ENCODE measurements at places on chromosomes 2 and 18.

DNA sequence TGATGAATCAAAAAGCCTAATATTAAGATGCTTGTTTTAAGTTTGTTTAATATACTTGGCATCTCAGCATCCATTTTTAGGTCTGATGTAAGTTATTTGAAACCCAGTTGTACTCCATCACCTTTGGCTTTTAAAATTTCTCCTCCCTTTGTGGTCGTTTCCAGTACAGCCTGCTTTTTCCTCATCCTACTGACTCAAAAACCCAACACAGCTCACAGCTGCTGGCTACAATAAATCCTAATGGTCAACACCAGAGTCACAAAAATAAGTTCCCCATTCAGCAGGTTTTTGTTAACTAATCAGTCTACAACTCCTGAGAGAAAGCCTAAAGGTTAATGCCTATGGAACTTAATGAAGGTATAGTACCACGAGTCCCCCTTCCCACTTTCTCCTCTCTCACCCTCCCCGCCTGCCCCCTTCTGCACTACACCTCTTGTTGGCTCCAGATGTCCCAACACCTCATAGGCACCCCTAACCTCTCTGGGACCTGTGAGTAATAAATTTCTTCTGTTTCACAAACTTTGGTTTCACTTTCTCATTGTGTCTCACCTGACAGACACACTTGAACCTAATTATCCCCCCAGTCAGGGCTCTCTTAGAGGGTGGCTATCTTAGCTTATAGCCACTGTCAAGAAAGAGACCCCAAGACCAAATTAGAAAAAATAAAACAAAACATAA is 148.6 kb downstream of the GALNT1 start:
- DNase-seq, result no peak

DNA sequence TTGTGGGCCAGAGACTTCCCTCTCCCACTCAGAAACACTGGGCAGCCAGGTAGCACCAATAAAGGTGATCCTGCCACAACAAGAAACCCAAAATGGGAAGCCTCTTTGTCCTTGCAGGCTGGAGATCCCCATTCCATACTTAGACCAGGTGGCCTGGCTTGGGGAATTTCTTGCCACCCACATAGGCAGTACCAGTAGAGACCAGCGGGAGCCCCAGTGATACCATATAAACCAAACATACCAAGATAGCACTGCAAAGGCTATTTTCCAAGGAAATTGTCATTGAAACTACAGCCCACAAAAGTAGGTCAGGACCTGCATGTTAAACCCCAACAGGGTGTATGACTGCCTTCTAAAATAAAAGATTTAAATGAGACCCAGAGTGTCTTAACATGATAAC is 171.6 kb downstream of the DIS3L2 start:
- no peak for DNase-seq

DNA sequence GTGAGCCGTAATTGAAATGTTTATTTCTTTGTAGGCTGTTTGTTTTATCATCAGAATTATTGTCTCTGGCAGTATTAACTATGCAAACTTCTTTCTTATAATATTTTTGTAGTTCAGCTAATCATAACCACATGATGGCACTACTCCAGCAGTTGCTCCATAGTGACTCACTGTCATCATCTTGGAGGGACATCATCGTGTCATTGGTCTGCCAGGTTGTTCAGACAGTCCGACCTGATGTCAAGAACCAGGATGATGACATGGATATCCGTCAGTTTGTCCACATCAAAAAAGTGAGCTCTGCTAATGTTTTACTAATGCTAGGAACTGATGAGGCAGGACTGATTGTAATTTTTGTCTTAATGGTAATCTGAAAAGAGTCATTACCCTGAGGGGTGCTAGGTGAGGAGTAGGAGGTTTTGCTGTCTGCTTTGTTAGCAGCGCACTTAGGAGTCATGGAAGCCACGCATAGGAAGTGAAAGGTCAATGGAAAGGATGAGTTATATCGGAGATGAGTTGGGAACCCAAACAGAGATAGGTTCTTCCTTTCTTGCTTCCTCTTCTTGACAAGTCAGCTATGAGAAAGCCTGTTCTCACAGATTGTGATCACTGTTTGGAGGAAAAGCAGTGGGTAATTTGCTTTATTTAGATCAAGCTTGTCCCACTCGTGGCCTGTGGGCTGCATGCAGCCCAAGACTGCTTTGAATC is 49.2 kb downstream of the PIKFYVE start:
- no peak for DNase-seq

DNA sequence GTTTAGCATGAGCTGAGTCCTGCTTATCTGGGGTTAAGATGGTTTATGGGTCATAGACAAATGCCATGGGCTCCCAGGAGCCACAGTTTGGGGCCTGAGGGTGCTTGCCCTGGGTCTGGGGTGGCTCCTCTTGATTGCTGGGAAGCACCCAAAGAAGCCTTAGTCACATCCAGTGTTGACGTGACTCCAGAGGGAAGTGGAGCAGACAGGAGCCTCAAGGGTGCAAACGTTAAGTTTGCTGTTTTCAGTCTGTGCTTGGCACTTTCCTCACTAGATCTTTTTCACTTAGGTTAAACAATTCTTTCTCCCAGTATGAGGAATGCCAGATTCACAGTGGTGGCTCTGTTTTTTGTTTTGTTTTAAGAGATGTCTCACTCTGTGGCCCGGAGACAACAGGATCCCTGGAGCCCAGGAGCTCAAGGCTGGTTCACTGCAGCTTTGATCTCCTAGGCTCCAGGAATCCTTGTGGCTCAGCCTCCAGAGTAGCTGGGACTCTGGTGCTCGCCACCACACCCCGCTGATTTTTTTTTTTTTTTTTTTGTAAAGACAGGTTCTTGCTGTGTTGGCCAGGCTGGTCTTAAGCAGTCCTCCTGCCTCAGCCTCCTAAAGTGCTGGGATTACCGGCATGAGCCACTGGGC is 251.3 kb downstream of the FAM210A start:
- DNase-seq, result no peak

- no peak for DNase-seq
These were observed 73.3 kb upstream of the L3MBTL4 start for GRCh38 chr18:6487968-6488367.

DNA sequence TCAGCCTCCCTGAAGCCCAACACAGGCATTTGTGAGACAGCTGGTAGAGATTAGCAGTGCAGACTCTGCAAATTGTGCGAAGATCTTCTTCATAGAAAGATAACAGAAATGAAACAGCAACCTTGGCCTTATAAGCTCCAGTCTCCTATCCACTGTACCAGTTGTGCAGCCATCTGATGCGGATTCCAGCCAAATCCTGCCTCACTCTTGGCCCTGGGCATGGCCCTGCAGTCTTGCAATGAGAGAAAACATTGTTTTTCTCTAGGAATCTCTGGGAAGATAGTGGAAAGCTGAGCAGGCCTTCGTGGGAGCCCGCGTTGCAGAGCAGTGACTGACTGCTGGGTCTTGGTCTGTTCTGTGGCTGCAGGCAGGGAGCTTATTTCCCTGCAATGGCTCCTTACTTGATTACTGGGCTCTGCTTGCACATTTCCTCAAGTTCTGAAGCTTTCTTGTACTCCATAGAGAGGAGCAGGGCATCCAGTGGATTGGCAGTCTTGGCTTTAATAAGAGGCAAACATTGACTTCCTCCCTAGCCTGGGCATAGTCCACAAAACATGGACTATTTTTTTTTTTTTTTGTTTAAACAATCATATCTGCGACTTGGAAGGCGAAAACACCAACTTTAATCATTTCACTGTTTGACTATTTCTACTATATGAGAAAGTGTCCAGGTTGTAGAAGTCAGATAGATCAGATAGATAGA is 193.0 kb downstream of the ACTR3 start:
- DNase-seq, result no peak

- DNase-seq, result peak; percentile 69
These were observed 30.1 kb downstream of the MBP start for GRCh38 chr18:77102259-77103040.

GRCh38 chr2:197286805-197287595 is 23.6 kb downstream of the ANKRD44 start:
- peak; percentile 55 for DNase-seq

- DNase-seq, result no peak
These were observed 103.2 kb downstream of the VAPA start for GRCh38 chr18:10017043-10017442.

DNA sequence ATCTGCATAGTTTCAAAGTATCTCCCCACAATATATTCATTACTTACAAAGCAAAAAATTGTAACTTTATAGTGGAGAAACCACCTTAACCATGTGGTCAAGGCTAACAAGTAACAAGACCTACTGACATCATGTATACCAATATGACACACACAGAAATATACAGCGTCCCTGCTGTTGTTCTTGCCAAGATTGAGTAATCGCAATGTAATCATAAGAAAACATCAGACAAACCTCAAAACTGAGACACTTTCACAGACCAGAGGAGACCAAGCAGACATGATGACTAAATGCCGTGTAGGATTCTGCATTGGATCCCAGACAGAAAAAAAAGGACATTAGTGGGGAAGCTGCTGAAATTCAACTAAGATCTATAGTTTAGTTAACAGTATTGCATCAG is 123.0 kb downstream of the ACAA2 start:
- DNase-seq, result peak; percentile 75

GRCh38 chr18:57895182-57895581 is 92.1 kb upstream of the ATP8B1 start:
- no peak for DNase-seq
